ENCODE measurements at places on chromosomes 4 and X.

DNA sequence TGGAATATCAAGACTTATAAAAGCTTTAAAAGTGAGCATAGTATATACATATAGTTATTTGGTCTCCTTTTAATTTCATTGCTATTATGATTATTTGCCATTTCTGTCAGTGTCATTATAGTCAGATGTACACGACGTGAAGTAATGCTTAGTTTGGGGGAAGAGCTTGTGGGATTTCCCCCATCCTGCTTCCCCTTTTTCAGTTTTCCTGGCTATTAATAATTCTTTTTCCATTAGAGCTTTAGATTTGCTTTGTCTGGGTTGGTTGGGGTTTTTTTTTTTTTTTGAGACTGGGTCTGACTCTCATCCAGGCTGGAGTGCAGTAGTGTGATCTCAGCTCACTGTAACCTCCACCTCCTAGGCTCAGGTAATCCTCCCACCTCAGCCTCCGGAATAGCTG is 5.4 kb downstream of the ABCE1 start:
- no peak for DNase-seq

DNA sequence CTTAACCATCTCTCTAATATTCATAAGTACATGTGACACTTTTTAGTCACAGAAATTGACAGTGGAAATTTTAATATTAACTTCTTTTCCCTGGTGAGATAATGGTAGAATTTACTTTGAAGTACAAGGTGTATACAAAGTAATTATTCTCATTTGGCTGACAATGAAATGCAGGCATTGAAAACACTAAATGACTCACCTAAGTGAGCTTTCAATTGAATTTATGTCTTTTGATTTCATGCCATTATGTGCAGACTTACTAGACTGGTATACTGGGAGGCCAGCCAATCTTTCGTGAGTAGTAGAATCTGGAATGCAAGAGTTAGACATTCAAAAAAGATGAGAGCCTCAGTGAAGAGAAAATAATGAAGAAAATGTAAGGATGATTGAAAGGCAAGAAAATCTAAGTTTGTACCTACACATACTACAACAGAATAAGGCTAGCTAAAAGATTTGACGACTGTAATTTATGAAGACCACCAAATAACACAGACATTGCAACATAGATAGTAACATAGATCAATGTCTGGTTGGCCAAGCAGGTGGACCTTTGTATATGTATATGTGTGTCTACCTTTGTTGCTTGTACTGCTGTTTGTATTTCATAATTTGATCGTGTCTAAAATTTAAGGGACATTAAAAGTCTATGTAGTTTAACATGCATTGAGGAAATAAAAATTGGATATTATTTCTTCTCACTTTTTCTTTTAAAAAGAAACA is 459.7 kb downstream of the IL15 start:
- peak; percentile 90 for DNase-seq

- no peak for DNase-seq
These were observed 196.4 kb downstream of the DTHD1 start for GRCh38 chr4:36477861-36478260.

GRCh38 chrX:26925088-26925487 is 538.1 kb downstream of the PPP4R3C start:
- no peak for DNase-seq

- DNase-seq = no peak
These were observed 345.3 kb upstream of the TENM3 start for GRCh38 chr4:181897935-181898334.

- no peak for DNase-seq
These were observed 594.9 kb downstream of the KCTD8 start for GRCh38 chr4:43853565-43854264.

DNA sequence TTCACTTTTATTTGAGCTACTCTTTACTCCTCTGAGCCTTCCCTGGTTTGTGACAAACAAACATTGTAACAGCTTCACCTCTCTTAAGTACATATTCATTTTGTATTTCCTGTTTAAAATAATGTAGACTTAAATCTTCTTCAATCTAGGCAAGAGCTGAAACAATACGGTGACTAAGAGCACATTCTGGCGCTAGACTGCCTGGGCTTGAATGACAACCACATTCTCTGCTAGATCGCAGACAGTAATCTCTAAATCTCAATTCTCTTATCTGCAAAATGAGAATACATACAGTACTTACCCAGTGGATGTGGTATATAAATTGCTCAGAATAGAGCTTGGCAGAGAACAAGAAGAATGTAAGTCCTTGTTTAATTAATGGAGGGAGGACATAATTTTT is 144.8 kb downstream of the ARAP2 start:
- no peak for DNase-seq

DNA sequence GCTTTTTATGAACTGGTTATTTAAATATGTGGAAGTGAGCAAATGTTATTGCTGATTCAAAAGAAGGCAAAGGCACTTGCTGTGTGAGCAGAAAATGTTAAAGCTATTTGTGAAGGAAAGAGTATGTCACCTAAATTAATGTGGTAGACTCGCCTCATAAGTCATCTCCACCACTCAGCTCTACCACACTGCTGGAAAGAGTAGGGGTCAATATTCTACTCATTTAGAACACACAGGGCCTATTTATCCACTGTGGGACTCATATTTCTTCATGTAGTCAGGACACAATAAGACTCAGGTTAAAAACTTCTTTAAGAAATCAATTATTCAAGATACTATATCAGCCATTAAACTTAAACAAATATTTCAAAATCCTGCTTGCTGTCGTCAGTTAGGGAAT is 106.5 kb downstream of the SLC7A11 start:
- DNase-seq = no peak

GRCh38 chrX:124242131-124242530 is 90.3 kb upstream of the TEX13D start:
- no peak for DNase-seq

DNA sequence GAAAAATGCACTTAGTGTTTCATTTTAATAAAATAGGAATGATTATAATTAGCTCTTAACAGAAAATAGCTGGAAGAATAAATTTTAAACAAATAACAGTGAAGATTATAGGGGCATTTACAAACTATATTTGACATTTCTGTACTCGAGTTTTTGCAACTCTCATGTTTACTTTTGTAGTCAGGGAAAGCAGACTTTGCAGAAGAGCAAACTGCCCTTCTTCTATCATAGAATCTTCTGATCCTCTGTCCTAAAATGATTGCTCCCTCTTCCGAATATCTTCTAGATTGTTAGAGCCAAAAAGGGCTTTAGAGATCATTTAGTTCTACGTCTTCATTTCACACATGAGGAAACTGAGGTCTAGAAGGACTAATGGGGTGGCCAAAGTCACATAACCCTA is 219.0 kb downstream of the RELL1 start:
- no peak for DNase-seq

DNA sequence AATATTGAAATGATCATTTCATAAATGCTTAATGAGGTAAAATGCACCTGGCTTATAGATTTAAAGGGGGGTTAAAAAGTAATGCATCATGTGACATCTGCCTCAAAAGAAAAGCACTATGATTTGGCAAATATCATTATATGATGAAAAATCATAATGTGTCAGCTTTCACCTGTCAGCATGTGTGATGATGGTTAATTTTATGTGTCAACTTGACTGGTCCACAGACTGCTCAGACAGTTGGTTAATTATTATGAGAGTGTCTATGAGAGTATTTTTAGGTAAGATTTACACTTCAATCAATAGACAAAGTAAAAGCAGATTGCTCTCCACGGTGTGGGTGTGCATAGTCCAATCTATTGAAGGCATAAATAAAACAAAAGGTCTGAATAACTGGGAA is 1986.7 kb downstream of the PCDH7 start:
- DNase-seq = no peak

DNA sequence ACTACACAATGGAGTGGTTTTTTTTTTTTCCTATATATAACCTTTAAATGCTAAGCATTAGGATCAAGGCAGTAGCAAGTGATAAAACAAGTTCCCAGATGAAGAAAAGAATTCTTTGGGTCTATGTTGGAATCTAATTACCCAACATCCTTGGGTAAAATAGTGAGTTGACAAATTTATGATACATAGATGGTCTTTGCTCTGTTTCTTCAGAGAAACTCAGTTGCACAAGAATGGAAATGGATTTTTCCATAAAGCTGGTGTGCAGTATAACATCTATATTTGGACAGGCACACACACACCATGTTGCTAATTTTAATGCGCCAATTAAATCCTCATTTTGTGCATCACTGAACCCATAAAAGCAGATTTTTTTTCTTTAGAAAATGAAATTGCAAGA is 137.0 kb upstream of the MED14 start:
- no peak for DNase-seq

- DNase-seq = peak; percentile 77
These were observed 886 bp downstream of the DCLK2 start for GRCh38 chr4:150079081-150079581.

- no peak for DNase-seq
These were observed 43.4 kb upstream of the SEC24B start for GRCh38 chr4:109390115-109390768.

- no peak for DNase-seq
These were observed 135.6 kb upstream of the EPHA5 start for GRCh38 chr4:65805936-65806335.

DNA sequence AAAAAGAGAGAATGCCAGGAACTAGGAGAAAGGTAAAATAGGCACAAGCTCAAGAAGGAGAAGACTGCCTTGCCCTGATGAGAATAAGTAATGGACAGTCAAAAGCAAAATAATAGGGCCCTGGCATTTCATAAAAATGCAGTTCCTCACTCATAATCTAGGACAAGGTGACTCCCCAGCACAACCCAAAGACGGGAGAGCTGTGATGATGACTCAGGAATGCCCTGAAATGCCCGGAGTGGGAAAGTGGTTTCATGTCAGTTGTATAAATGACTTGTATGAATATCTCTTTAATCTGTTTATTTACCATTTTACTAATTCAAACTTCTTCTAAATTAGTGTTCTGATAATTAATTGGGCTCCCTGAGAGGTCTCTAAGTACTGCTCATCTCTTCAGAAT is 28.8 kb upstream of the SETD7 start:
- DNase-seq = no peak

DNA sequence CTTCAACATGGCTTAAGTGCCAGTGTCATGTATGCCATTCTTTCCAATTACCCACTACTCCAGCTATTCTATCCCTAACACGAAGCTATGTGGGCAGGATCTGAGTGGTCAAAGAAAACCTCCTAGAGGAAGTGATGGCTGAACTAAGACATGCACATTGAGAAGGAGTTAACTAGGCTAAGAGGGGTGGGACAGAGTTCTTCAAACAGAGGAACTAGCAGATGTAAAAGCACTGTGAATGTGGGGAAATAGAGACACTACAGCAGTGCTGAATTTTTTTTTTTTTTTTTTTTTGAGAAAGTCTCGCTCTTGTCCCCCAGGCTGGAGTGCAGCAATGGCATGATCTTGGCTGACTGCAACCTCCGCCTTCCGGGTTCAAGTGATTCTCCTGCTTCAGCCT is 6.2 kb downstream of the JCHAIN start:
- no peak for DNase-seq

GRCh38 chr4:125313989-125314667 is 627 bp upstream of the FAT4 start:
- no peak for DNase-seq

- DNase-seq = no peak
These were observed 21.7 kb upstream of the CD40LG start for GRCh38 chrX:136626237-136626636.

- DNase-seq = no peak
These were observed 102.0 kb upstream of the GATB start for GRCh38 chr4:151862766-151863165.

DNA sequence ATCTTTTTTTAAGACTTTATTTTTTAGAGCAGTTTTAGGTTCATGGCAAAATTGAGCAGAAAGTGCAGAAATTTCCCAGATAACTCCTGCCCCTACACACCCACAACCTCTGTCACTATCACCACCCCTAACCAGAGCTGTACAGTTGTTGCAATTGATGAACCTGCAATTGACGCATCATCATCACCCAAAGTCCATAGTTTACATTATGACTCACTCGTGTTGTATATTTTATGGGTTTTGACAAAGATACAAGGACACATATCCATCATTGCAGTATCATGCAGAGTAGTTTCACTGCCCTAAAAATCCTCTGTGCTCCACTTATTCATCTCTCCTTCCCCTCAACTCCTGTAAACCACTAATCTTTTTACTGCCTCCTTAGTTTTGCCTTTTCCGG is 34.5 kb upstream of the WAS start:
- no peak for DNase-seq

GRCh38 chrX:11787564-11787963 is 29.5 kb downstream of the MSL3 start:
- no peak for DNase-seq

DNA sequence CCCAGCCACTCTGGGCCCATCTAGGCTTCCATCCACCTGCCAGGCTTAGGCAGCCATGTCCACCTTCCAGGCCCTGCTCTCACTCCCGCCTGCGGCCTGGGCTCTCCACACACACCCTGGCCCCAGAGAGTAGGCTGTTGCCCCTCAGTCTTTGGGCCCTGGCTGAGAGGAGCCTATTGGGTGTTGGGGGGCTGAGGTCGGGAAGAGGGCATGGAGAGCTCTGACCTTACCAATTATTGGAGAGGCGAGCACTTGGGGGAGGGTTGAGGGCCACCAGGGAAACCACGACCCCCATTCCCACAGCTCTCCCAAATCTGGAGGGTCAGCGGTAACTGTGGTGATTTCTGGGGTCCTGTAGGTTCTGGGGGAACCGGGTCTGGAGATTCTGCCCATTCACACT is 38.2 kb downstream of the HTRA3 start:
- no peak for DNase-seq

- DNase-seq = peak; percentile 15
These were observed 128.4 kb downstream of the REELD1 start for GRCh38 chr4:146342600-146343192.

GRCh38 chrX:23661671-23662070 is 5.6 kb upstream of the PRDX4 start:
- DNase-seq = no peak

- no peak for DNase-seq
These were observed 26.0 kb downstream of the ADH4 start for GRCh38 chr4:99117876-99118693.

DNA sequence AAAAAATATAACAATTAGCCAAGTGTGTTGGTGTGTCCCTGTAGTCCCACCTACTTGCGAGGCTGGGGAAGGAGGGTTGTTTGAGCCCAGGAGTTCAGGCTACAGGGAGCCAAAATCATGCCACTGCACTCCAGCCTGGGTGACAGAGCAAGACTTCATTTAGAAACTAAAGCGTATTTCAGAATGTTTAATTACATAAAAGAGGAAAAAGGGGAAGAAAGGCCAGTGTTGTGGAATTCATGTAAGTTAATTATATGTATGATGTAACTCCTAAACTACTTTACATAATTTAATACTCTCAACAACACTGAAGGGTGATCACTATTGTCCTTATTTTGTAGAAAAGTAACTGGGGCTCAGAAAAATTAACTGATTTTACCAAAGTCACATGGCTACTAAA is 67.2 kb upstream of the HOPX start:
- DNase-seq = no peak

DNA sequence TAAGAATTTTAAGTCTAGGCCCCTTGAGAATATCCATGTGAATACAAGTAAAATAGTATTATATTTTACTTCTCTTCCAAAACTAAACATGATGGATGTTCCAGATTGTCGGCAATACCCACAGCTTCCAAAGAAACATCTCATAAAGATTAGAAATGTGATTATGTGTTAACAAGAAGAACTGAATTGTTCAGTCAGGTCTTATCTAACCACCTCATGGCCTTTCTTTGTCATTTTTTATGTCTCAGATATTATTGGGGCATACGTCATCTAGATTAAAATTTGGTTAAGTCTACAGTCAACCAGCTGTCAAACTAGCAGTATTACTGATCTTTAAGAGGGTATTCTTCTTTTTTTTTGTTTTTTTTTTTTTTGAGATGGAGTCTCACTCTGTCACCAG is 10.0 kb downstream of the EPGN start:
- no peak for DNase-seq

Data from COR-L47 (cell line).